NT2/D1 (cell line): ENCODE measurements at places on chromosomes 1 and 21.

DNA sequence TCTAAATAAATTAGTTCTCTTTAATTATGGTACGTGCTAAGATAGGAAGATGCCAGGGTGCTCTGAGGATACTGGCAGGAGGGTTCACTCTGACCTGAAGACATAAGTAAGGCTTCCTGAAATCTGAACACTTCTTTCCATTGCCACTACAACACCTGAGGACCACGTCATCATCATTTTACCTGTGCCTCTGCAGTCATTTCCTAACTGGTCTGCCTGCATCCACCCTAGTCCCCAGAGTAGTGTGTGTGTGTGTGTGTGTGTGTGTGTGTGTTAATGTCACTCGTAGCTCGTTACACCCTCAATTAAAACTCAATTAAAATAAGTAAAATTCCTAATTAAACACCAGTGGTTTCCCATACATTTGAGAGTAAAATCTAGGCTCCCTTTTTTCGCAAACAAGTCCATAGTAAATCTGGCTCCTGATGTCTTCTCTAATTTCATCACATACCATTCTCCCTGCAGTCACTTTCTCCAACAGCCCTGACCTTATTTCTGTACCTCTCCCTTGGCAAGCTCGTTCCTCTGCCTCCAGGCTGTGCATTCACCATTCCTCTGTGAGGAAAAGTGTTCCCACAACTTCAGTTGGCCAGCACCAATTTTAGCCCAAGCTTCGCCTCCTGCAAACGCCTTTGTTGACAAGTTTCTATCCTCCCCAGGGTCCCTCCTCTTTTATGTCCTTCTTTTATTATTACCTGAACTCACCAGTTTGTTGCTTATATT is 8.7 kb downstream of the IL12RB2 start:
- no peak for DNase-seq

DNA sequence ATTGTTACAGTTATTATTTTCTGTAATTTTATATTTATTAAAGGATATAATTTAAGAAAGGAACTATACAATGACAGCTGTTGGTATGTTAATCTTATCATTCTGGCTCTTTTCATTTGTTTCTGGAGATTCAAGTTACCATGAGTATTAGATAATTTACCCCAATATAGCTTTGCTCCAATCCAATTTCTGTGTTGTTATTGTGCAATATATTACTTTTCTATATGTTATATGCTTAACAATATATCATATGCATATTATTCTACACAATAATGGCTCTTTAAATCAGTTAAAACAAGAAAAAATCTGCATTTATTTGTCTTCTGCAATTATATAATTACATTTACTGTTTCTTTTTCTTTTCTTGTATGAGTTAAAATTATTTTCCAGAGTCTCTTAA is 1650.9 kb downstream of the BRINP3 start:
- no peak for DNase-seq

DNA sequence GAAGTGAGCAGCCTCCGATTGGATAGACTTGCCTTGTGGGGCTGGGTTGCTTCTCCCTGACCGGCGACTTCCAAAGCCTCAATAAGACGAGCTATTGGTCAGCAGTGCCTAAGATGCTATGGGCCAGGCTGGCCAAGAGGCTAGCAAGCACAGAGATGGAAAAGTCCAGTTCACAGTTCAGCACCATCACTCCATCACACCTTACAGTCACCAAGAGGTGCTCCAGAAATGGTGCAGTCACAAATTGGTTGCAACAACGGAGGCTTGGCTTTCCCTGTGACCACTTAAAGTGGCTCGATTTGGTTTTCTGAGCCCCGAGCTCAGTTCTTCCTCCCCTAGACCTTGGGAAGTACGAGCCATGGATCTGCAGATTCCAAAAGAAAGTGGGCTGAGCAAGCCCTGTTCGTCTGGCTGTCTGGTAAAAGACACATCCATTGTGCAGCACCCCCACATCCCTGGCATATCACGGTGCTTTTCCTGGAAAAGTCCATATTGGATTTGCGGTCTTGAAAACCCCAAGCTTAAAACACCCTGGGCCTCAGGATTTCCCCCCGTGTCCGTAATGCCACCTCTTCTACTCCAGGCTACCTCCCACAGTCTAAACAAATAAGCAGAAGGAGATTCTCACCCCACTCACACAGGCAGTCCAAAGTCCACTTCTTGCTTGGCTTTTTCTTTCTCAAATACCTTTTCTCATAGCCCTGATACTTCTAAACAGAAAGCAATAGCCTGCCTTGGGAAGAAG is 1.3 kb downstream of the SLAMF1 start:
- no peak for DNase-seq

- DNase-seq: no peak
These were observed 4.5 kb downstream of the PATJ start for GRCh38 chr1:61746813-61747212.

GRCh38 chr1:151369621-151370048 is 2.9 kb downstream of the SELENBP1 start:
- no peak for DNase-seq

DNA sequence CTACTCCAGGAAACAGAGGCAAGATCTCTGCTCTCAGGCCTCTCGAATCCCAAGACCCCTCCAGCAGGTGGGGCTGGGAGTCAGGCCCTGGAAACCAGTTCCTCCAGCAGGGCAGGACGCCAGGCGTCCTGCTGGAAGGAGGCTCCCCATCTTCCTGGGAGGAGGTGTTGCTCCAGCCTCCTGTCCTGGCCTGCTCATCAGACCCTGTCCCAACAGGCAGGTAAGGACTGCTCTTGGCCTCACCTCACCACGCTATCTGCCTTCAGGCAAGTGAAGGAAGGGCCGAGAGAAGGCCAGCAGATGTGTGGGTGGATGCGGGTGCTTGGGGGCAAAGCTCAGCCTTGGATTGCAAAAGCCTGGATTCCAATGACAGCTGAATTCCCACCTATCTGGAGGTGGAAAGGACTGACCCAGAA is 82.9 kb downstream of the SSBP3 start:
- DNase-seq: no peak

- no peak for DNase-seq
These were observed 48.2 kb downstream of the RPAP2 start for GRCh38 chr1:92346866-92347640.

DNA sequence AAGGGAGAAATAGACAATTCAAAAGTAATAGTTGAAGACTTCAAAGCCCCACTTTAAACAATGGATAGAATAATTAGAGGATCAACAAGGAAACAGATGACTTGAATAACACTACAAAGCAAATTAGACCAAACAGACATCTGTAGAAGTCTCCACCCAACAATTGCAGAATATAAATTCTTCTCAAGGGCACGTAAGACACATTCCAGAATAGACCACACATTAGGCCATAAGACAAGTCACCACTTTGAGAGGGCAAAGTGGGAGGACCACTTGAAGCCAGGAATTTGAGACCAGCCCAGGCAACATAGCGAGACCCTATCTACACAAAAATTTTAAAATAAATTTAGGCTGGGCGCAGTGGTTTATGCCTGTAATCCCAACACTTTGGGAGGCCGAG is 20.5 kb upstream of the RNF186 start:
- DNase-seq: no peak

- no peak for DNase-seq
These were observed 116.0 kb downstream of the TTLL7 start for GRCh38 chr1:83882906-83883305.

- no peak for DNase-seq
These were observed 10.3 kb downstream of the GPR37L1 start for GRCh38 chr1:202133001-202133400.

DNA sequence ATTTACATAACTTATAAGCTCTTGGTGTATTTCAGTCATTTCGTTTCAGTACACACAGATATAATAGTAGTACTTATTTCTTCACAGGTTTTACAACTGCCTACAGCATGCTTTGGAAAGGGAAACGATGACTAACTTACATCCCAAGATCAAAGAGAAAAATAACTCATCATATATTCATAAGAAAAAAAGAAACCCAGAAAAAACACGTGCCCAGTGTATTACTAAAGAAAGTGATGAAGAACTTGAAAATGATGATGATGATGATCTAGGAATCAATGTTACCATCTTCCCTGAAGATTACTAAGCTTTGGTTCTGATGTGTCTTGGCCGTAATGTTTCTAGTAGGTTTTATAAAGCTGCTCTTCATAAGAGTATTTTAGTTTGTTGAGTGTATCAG is 30.9 kb downstream of the TYW3 start:
- DNase-seq: no peak

DNA sequence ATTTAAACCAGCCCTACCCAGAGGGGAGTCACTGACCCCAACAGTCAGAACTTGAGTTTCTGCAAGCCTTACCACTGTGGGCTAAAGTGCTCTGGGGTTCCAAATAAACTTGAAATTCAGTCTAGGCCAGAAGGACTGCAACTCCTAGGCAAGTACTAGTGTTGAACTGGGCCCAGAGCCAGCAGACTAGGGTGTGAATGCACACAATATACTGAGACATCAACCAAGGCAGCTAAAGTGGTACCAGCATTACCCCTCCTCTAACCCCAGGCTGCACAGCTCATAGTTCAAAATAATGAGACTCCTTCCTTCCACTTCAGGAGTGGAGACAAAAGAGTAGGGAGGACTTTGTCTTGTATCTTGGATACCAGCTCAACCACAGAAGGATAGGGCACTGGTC is 18.9 kb upstream of the IL20 start:
- DNase-seq: no peak

- DNase-seq: no peak
These were observed 12.6 kb upstream of the NTPCR start for GRCh38 chr1:232937741-232938375.

DNA sequence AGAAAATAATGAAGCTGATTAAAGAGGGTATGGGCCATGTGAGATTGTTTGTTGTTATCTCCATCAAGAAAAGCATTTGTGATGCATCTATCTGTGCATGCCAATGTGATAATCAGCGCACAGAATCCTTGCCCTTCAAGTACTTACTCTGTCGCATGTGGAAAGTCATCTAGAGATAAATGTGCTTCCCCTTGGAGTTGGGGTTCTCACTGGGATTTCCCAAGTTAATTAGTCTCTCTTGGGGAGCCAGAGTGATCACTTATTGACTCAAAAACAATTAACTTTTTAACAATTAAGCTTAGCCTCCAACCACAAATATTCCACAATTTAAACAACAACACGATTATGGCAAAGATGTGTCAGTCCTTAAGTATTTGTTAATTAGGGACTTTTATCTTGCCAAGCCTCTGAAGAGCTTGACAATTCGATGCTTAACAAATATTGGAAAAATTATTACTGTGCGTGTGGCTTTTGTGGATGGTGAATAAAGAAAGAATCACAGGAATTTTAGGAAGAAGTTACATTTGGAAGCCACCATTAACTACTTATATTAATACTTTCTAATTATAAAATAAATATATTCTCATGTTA is 17.5 kb downstream of the RHOU start:
- DNase-seq: no peak

- DNase-seq: peak; percentile 50
These were observed 3.8 kb downstream of the FBXO2 start for GRCh38 chr1:11650331-11650991.

DNA sequence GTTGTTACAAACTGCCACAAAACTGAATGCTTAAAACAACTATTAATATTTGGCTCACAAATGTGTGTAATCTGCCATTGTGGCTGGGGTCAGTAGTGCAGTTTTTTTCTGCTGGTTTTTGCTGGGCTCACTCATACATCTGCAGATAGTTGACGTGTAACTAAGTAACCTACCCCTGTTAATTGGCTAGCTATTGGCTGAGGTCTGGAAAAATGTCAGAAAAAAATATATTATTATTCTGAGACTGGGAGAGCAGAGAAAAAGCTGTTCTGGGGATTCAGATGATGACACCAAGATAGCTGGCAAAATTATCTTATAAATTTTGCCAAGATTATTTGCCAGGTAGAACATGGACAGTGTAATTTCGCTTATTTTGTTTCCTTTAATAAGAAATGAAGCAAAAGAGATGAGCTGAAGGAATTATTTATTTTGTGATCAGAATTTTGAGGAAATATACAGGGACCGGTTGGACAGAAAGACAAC is 616.1 kb upstream of the ADAMTS5 start:
- DNase-seq: no peak

GRCh38 chr1:117237726-117238381 is 27.1 kb upstream of the VTCN1 start:
- peak; percentile 27 for DNase-seq
